ENCODE measurements at places on chromosomes 11 and 22. TPM values are rescaled to one million over a fixed set of nuclear protein-coding genes. Genes with fewer than 3 reads are reported as not detected.

Gene LMNTD2
- 2.5 TPM for polyA plus RNA-seq

Gene SULT4A1
- polyA plus RNA-seq = 0.15 TPM

DNA sequence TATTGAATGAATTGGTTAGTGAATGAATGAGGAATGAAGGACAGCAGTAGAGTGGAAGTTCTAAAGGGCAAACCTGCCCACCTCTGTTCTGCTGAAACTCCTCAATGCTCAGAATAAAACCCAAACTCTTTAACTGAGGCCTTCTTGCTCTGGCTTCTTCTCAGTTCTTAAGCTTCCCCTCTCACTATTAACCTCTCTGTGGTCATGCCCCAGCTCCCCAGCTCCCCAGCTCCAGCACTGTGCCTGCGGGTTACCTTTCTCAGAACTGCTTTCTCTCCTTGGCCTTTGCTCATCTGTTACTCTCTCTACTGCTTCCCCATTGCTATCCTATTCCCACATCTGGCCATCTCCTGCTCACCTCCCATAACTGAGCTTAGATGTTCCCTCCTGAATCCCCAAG, 137.4 kb downstream of the NXPE2 start:
- DNase-seq = no peak

DNA sequence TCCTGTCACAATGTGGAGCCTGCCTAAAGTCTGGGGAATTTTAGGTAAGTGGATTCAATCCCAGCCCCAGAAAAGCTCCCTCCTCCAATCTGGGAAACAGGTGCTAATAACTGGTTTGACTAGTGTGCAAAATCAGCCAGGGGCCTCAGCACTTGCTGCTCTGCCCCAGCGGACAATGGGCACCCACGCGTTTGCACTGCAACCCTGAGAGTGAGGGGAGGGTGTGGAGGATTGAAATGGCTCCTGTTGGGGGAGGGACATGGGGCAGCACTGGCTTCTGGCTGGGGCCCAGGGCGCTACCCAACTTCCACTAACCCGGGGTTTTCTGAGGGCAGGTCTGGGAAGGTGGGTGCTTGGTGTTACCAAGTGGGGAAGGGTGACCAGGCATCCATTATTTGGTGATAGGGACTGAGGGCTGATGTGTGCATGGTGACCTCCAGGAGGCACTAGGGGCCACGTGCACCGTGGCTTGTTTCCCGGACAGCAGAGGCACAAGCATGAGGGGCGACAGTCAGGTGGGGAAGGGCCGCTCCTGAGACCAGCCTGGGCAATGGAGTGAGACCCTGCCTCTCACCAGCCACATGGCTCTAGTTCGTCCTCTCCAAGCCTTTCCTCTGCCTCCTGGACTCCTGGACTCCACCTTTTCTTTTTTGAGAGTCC, 4.3 kb upstream of the PNPLA5 start:
- no peak for DNase-seq

DNA sequence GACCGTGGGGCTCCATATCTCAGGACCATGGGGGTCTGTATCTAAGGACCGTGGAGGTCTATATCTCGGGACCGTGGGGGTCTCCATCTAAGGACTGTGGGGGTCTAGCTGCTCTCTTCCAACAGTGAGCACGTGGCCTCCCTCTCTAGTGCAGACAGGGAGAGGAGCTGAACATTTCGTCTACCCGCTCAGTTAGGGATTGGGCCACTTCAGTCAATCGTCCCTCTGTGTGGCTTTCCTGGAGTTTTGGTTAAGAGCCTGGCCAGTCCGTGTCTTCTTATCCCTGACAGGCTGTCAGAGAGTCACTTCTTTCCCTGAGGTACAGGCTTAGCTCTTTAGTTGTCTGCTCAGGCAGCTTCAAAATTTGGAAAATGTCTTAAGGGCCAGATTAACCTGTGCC, 3.1 kb downstream of the KRTAP5-1 start:
- no peak for DNase-seq

All from BJ (cell line).